Neural cell (in vitro differentiated cells): ENCODE measurements at places on chromosomes 6 and 20. TPM values are rescaled to one million over a fixed set of nuclear protein-coding genes. Genes with fewer than 3 reads are reported as not detected.

Gene CDK19
- 39.0 and 40.7 TPM in 2 replicates for polyA plus RNA-seq

Gene EDN1
- 2.2 and 2.7 TPM in 2 replicates for polyA plus RNA-seq

Gene HDGFL1
- polyA plus RNA-seq, result not detected in 2 replicates

Gene TBXT
- not detected in 2 replicates for polyA plus RNA-seq

Gene EFCAB8
- not detected in 2 replicates for polyA plus RNA-seq
